Chondrocyte (in vitro differentiated cells): ENCODE measurements at places on chromosomes 1 and 21.

GRCh38 chr1:10528066-10529014 lies 53.6 kb downstream of the PEX14 start:
- DNase-seq = no peak

GRCh38 chr1:181630838-181631237 lies 147.5 kb downstream of the CACNA1E start:
- DNase-seq = no peak

- DNase-seq = no peak
Measured at GRCh38 chr1:29849038-29849750, 612.9 kb downstream of the PTPRU start.

- no peak for DNase-seq
Measured at GRCh38 chr1:228471762-228472398, 15.3 kb upstream of the RNF187 start.

- peak; percentile 73 for DNase-seq
Measured at GRCh38 chr1:53319296-53320101, 8.4 kb downstream of the LRP8 start.

DNA sequence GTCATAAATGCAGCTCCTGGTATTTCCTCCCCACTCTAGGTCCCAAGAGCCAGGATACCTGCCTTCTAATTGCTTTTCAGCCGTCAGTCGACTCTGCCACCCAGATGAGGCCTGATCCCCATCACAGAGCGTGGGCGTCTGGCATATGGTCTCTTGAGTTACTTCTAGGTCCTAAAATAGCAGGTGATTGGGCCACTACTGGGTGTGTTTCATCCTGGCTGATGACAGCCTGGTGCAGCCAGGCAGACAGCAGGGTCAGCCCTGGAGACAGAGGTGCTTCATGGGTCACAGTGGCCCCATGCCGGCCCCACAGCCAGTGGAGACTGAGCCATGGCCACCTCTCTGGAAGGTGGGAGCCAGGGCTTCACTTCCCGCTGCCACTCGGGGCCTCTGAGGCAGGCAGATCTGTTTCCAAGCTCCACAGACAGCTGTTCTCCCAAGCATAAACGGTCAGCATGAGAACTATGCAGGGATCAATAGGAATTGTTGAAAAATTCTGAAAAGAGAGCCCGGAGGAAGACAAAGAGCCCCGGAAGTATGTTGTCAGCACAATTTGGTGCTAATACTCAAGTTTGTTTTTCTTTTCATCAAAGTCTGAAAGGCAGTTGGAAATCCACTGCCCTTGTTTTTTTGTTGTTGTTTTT lies 83.0 kb downstream of the MAN1C1 start:
- DNase-seq = no peak

GRCh38 chr1:23727362-23727811 lies 15.9 kb upstream of the ELOA start:
- DNase-seq = no peak

DNA sequence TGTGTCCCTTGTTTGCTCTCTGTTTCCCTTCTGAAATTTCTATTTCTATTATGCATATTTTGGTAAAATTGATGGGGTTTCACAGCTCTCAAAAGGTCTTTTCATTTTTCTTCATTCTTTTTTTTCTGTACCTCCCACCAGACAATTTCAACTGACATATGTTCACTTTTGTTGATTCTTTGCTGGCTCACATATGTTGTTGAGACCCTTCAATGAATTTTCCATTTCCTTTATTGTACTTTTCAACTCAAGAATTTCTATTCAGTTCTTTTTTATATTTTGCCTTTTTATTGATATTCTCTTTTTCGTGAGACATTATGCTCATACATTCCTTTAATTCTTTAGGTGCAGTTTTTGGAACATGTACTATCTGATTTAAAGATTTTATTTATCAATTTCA lies 102.6 kb upstream of the GRIK1 start:
- DNase-seq = no peak

DNA sequence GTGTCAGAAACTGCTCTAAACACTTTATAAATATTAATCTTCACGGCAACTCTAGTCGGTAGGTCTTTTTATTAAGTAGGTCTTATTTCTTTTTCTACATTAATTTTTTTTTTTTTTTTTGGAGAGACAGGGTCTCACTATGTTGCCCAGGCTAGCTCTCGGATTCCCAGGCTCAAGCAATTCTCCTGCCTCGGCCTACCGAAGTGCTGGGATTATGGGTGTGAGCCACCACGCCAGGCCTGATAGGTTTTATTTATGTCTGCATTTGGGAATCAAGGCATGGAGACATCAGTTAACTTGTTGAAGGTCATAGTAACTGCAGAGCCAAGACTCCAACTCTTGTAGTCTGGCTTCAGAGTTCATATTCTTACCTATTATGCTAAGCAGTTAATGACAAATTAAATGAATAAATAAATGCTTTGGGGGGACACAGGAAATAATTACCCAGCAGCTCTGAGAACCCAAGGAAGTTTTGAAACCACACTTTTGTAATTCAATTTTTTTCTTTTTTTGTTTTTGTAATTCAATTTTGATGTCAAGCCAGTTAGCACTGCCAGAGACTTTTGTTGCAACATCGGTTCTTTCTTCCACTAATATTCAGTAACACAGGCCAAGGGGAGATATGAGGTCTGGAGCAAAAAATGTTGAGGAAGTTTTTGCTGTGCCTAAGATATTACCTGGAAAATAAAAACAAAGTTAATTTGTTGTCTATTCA lies 9.4 kb upstream of the UAP1 start:
- DNase-seq = no peak

DNA sequence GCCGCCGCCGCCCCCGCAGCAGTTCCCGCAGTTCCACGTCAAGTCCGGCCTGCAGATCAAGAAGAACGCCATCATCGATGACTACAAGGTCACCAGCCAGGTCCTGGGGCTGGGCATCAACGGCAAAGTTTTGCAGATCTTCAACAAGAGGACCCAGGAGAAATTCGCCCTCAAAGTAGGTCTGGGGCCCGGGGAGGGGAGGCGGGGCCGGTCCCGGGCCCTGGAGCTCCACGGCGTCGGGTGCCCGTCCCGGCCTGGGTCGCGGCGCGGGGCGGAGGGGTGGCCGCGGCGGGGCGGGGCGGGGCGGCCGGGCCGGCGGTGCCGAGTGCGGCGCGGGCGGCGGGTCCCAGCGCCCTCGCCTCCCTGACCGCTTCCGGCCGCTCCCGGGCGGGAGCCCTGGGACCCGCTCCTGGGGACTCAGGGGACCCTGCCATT lies 646 bp downstream of the MAPKAPK2 start:
- no peak for DNase-seq

- DNase-seq = no peak
Measured at GRCh38 chr1:52306227-52307006, 59.6 kb downstream of the CC2D1B start.

GRCh38 chr1:115929881-115930280 lies 46.4 kb upstream of the SLC22A15 start:
- DNase-seq = no peak

GRCh38 chr1:36944883-36945282 lies 89.4 kb downstream of the GRIK3 start:
- no peak for DNase-seq

GRCh38 chr1:156639601-156640101 lies 2.3 kb upstream of the BCAN start:
- DNase-seq = no peak

GRCh38 chr21:42685036-42685435 lies 31.6 kb downstream of the PDE9A start:
- DNase-seq = no peak

GRCh38 chr1:36080236-36080635 lies 3.7 kb upstream of the TEKT2 start:
- DNase-seq = no peak

DNA sequence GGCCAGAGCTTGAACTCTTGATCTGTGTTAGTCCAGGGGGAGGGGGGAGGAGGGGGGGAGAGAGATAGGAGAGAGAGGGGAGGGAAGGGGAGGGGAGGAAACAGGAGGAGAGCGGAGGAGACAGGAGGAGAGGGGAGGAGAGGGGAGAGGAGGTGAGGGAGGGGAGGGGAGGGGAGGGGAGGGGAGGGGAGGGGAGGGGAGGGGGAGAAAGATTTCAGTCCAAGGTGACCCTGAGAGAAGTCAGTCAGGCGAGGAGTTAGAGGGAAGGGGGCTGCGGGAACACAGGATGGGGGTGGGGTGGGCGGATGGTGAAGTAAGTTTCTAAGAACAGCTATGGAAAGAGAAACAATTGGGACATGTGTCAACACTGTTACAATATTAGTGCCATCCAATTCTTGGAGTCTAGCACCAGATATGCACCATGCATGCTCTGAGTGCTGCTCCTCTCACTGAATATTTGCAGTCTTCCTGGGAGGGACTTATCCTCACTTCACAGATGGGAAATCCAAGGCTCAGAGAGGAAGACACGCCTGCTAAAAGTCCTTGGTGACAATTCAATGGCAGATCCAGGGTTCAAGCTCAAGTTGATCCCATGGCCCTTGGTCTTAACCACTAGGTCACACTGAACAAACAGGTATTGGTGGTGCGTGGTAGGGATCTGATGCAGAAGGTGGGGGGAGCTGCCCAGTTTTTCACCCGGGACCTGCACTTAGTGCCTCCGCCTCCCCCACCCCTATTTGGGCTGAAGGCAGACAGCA lies 42.5 kb upstream of the ECE1 start:
- DNase-seq = no peak
